ENCODE measurements at places on chromosomes 5 and 9. TPM values are rescaled to one million over a fixed set of nuclear protein-coding genes. Genes with fewer than 3 reads are reported as not detected.

Gene LCN12
- total RNA-seq = 1.5 TPM

Gene LAMC3
- total RNA-seq = 30.1 TPM

Gene SET
- total RNA-seq = 420 TPM

Gene ZFP37
- total RNA-seq = 4.2 TPM

Gene MRRF
- total RNA-seq = 40.3 TPM

All from endothelial cell (in vitro differentiated cells).